ENCODE measurements at places on chromosomes 3 and 15.

GRCh38 chr3:168073842-168074605 lies 21.7 kb downstream of the GOLIM4 start:
- no peak for DNase-seq
- no peak overlapping the region for H3K4me3 ChIP-seq
- no peaks in the 10 kb centered on the region for H3K36me3 ChIP-seq
- H3K4me1 ChIP-seq, result peaks cover 18% of the 10 kb centered on the region
- no peaks in the 10 kb centered on the region for H3K27me3 ChIP-seq
- H3K27ac ChIP-seq, result no peak overlapping the region

DNA sequence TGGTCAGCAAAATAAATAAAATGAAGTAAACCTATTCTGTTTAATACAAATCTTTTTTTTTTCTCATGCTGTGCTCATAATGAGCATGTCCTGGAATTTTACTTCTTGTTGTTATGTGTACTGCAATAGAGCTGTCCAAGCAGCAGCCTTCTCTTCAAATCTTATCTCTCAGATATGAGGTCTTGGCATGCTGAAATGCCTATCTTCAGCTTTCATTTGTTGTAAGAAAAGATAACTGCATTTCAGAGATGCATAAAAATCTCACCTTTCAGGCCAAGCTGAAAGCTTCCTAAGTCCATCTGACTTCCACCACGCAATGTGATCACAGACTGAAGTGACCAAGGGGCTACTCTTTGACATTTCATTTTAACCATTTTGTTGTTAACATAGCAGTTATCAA lies 43.5 kb upstream of the LRRC3B start:
- H3K4me3 ChIP-seq, result no peak overlapping the region
- no peak for DNase-seq
- H3K4me1 ChIP-seq, result no peaks in the 10 kb centered on the region
- H3K27me3 ChIP-seq, result no peaks in the 10 kb centered on the region
- no peak overlapping the region for H3K27ac ChIP-seq

DNA sequence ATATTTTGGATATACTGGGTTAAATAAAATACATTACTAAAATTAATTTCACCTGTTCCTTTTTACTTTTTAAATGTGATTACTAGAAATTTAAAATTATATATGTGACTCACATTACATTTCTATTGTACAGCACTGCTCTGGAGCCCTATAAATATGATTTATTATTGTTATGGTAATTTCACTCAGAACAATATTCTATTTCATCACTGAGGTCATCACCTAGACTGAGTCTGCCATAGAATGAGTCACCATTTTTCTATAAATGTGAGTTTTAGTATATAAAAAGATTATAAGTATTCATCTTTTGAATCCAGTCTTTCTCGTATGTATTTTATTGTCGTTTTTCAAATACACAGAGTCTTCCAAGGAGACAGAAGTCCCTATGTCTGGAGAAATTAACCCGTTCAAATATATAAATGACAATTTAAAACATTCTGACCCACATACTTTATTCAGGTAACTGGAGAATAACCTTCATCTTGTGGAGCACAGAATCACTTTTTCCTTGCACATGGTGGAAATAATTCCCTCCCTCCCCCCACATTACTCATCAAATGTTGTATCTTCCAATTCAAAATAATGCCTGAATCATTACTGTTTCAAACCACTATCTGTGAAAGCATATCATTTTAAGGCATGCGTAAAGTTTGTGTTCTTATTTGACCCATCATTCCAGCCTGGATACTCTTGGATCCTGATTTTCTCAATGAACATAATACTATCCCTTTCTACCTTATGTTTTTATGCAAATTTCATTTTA lies 30.0 kb downstream of the CHST14 start:
- H3K4me1 ChIP-seq, result no peaks in the 10 kb centered on the region
- H3K4me3 ChIP-seq, result no peak overlapping the region
- DNase-seq, result no peak
- H3K36me3 ChIP-seq, result no peaks in the 10 kb centered on the region

GRCh38 chr3:40690749-40691451 lies 166.1 kb downstream of the ZNF621 start:
- DNase-seq, result no peak
- no peaks in the 10 kb centered on the region for H3K36me3 ChIP-seq
- H3K4me1 ChIP-seq, result no peaks in the 10 kb centered on the region
- peaks cover 7% of the 10 kb centered on the region for H3K27me3 ChIP-seq
- H3K4me3 ChIP-seq, result no peak overlapping the region

DNA sequence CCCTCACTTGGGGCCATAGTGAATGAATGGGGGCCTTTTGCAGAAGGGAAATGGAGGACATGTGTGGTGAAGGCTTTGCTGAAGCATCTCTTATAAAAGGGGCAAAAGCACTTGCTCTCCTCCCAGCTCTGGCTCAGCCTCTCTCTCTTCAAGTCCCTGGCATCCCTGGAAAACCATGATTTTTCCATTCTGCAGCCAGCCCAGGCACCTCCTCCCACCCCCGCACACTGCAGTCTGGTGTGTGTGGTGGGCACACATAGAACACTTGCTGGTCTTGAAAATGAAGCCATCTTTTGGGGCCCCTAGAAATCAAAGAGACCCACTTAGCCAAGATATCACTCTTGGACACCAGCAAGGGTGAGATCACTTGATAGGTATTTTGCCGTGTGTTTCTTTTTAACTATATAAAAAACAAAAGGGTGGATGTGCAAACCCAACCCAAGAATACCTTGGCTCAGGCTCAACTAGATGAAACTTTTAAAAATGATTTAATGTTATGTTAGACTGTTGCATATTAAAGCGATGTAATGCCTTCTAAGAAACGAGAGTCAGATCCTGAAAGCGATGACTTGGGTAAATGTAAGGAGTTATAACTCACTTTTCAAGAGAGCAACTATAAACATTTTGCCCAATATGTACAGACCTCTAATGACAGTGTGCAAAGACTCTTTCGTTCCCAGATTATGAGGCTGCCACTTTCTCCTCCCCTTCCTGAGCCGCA lies 16.4 kb upstream of the ALDH1A3 start:
- H3K27me3 ChIP-seq, result no peaks in the 10 kb centered on the region
- DNase-seq, result no peak
- no peak overlapping the region for H3K4me3 ChIP-seq
- peaks cover 13% of the 10 kb centered on the region for H3K4me1 ChIP-seq
- no peaks in the 10 kb centered on the region for H3K36me3 ChIP-seq

DNA sequence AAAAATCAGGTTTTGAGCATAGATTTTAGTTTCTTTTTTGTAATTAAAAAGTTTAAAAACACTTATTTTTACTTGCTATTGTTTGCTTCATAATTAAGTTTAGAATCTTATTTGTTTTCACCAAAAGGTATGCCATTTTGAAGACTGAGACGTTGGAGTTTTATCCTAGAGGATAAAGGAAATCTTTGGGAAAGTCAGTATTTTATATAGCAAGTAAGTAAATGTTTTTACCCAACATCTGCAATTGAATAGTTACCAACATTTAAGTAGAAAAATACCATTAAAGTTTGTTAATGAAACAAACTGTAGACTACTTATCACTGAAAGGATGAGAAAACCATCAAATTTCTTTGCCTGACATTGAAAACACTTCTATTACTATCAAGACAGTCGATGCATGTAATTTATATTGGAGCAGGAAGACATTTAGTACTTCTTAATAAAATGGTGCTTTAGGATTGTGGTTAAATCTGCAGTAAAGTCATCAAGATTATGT lies 14.0 kb upstream of the CHD2 start:
- H3K27me3 ChIP-seq, result no peaks in the 10 kb centered on the region
- no peak overlapping the region for H3K27ac ChIP-seq
- peaks cover 15% of the 10 kb centered on the region for H3K4me1 ChIP-seq

DNA sequence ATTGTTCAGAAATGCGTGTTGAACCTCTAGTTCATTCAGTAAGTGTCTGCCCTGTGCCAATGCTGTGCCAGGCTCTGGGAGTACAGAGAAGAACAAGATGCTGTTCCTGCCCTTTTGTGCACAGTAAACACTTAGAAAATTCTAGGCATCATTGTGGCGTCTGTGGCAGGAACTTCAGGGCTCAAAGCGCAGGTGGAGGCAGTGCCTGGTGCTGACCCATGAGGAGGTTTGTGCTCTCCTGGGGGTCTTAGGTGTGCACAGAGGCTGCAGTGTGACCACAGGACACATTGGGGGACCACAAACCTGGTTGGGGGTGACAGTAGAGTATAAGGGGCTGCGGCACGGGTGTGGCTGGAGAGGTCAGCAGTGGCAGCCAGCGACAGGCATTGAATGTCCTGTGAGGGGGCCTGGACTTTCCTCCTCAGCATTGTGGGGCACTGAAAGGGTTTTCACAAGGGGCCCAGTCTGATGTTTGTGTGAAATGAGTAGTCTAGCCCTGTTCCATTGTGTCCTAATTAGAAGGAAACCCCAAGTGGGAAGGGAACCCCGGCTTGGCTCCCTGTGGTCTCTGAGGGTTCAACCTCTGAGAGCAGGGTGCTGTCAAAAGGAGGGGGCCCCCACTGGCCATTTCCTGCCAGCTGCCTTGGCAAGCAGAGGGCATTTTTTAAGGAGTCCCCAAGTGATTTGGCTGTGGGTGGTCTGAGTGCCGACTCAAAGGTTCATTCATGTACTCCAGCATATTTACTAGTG lies 20.9 kb downstream of the MRAS start:
- H3K4me3 ChIP-seq, result no peak overlapping the region
- H3K27me3 ChIP-seq, result no peaks in the 10 kb centered on the region
- H3K36me3 ChIP-seq, result no peaks in the 10 kb centered on the region
- H3K4me1 ChIP-seq, result peaks cover 8% of the 10 kb centered on the region
- no peak overlapping the region for H3K27ac ChIP-seq
- DNase-seq, result no peak

Measured in HCT116 (cell line).